ENCODE measurements at places on chromosomes 4 and X.

DNA sequence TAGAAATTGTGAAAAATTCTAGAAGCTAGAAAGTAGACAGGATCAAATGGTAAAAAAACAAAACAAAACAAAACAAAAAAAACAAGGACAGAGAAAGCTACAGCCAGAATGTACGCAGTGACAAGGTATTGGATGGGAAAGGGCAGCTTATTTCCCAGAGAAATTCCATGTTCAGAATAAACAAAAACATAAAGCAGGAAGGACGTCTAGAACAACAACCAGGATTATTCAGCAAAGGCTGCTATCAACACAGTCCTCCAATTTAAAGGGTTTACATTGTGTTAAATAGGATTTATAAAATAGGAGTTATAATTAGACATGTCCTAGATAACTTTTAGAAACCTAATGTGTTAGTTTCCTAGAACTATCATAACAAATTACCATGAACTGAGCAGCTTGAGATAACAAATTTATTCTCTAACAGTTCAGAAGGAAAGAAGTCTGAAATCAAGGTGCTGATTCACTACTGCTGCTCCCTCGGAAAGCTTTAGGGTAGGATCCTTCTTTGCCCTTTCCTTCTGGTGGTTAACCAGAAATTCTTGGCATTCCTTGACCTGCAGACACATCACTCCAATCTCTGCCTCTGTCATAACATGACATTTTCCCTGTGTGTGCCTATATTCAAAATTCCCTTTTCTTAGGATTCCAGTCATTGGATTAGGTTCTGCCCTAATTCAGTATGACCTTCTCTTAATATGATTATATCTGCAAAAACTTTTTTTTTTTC, 175.6 kb downstream of the SNCA start:
- DNase-seq, result no peak

GRCh38 chr4:176302283-176303275, 17.2 kb upstream of the SPCS3 start:
- DNase-seq, result no peak

DNA sequence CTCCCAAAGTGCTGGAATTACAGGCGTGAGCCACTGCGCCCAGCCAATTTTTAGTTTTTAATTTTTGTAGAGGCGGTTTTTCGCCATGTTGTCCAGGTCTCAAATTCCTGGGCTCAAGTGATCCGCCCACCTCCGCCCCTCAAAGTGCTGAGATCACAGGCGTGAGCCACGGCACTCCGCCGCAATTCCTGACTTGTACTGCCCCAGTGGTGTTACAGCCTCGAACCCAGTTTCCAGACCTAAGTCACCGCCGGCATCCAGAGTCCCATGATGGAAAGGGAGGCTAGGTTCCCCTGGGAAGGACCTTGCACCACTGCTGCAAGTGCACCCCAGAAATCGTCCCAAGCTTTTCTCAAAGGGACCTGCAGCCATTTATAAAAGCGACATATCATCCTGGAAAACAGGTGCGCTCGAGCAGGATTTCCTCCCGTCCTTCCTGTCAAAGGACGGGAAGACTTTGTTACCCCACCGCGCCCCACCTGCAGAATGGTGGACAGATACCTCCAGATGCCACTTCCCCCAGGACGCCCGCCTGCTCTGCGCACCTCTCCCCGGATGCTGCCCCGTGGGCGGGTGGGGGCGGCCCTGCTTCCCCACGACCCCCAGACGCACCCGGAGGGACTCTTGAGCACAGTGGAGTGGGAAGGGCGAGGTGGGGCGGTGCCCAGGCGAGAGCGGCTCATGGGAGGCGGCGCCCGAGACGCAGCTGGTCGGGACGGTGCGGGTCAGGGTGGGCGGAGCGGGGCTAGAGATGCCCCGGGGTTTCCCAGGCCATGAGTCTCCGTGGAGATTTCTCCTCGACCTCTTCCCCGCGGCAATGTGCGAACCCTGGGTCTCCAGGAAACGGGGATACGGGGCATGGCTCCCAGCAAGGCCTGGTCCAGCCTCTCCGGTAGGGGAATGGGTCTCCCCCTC, 947 bp upstream of the RPL10 start:
- peak; percentile 58 for DNase-seq

GRCh38 chr4:101349801-101350064, 2.4 kb upstream of the PPP3CA start:
- DNase-seq, result no peak

DNA sequence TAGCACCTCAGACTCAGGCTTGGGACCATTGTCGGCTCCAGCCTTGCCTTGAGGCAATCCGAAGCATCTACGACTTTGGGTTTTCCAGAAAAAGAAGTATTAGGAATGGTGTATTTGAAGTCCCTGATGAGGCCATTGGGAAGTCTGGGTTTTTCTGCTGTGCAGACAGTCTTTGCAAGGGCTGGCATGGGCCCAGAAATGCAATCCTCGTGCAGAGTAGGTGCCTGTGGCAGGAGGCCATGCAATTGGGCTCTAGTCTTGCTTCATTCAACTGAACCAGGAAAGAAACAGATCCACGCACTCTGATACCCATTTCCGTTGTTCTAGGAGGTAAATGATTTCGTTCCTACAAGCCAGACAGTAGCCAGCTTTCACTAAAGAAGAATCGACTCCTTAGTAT, 12.4 kb downstream of the ZFP92 start:
- no peak for DNase-seq

GRCh38 chr4:56026596-56026995, 77.9 kb downstream of the CEP135 start:
- DNase-seq, result no peak

DNA sequence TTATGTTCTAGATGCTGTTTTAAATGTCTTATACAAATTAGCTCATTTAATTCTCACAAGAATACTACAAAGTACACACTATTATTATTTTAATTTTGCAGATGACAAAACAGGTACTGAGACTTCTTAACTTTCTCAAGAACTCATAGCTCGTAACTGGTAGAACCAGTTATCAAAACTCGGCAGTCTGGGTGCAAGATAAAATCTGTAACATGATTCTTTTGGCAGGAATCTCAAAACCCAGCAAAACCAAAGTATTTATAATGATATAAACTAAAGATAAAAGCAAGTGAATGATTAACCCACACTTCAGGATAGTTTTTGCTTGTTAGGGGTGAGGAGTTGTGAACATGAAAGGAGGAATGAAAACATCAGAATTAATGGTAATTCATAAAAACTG, 27.6 kb downstream of the CLNK start:
- DNase-seq, result no peak

GRCh38 chr4:11487868-11488544, 59.3 kb upstream of the HS3ST1 start:
- no peak for DNase-seq

DNA sequence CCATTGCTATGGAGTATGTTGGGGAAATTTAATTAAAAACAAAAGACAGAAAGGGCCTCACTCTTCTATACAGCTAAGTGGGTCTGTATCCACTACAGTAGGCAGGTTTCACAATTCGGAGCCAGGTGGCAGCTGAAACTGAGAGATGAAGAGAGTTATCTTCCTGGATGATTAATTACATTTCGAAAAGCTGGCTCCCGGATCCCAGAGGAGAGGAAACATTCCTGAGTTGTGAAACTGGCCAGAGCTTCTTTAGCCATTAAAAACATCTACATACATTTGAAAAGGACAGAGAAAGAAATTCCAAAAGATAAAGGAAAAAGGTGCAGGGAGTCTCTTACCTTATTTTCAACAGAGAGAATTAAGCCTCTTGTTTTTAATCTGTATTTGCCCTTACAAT, 15.5 kb upstream of the PDZD4 start:
- no peak for DNase-seq

GRCh38 chrX:19889582-19890342, 2.4 kb upstream of the SH3KBP1 start:
- DNase-seq, result peak; percentile 47

- no peak for DNase-seq
Measured at GRCh38 chr4:177301126-177301639, 8.5 kb upstream of the NEIL3 start.

DNA sequence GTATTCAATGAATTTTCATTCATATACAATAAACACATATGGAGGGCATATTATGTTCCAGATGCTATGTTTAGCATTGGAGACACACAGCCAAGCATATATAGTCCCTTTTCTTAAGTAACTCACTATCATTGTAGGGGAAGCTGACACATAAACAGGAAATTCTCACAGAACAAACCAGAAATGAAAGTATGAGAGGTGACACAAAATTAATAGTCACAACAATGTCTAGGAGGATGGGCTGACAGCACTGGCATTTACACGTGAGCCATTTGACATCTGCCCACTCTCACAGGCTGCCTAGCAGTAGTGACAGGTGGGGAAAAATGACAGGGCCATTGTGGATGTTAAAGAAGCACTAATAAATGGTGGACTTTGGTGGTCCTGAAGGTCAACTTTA, 2.6 kb upstream of the CNOT6L start:
- DNase-seq, result peak; percentile 80

DNA sequence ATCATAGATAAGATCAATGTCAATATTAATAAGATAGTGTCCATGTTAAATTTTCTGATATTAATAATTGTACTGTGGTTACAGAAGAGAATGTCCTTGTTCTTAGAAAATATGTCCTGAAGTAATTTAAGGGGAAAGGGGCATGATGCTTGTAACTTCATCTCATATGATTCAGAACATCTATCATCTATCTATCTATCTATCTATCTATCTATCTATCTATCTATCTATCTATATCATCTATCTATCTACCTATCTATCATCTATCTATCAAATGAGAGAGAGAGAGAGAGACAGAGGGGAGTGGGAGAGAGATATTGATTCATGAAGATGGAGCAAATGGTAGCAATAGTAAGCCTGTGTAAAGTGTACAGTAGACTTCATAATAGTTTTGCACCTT, 124.8 kb upstream of the FAT1 start:
- DNase-seq, result no peak

- no peak for DNase-seq
Measured at GRCh38 chr4:64250061-64250460, 159.2 kb downstream of the TECRL start.

DNA sequence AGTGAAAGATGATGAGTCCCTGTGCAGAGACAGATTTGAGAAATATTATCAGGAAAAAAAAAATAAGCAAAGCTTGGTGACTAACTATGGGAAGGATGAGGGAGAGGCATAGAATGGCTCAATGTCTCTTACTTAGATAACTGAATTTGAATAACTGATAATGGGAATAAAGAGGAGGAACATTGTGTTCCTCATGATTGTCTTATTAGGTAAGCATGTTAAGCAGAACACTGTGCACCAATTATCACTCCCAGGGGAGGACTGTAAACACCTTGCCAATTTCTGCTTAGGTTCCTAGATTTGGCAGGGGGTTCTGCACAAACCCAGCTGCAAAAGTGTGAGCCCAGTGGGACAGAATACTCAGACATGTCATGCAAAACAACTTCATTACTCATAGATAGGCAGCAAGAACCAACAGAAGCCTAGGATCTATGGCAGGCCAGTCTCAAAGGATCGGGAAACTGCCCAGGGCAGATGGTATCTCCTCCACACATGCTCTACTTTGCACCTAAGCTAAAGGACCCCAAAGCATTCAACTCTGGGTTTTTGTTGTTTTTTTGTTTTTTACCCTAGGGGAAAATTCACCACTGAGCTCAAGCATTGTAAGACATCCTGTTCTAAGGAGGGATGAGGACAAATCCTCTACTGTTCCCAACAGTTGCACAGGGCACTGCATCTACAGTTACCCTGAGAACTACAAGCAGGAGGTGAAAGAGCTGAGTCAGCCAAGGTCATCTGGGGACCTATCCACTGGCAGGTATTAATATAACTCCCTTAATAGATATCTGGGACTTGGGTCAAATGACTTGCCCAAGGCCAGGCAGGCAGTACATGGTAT, 907.0 kb downstream of the RAPGEF2 start:
- no peak for DNase-seq

GRCh38 chr4:83708500-83709175, 172.7 kb downstream of the GPAT3 start:
- no peak for DNase-seq

DNA sequence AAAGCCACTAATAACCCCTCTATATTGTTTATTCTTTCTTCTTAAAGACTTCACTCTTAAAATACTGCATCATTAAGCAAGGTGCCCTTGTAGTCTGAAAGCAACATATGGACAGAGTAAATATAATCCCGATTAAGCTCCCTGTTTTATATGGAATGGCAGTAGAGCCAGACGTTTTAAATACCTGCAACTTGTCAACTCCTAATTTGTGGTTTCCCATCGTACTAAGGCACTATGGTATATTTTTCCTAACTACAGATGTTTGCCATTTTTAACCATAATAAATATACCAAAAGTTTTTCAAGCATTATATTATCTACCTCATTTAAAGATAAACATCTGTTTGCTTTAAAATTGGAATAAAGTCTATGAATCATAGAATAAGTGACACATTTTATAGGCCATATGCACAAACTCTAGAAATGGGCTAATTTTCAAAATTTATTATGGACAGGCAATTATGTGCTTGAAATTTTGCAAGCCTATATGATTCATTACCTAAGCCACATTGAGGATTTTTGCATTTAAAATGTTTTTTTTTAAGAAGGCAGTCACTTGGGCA, 194.6 kb downstream of the FRMPD4 start:
- DNase-seq, result no peak

DNA sequence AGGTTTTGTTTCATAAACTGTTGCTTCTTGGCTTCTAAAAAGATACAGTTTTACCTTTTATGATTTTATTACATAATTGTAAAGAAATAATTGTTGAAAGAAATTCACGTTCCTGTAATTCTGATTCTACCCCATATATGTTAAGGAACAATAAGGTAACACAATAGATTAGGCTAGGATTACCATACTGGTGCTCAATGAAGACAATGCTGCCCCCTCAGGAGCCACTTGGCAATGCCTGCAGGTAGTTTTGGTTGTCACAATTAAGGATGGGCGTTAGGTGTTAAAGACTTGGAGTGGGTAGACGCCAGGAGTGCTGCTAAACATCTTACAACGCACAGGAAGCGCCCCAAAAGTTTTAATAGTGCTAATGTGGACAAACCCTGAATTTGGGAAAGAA, 133.2 kb downstream of the NLGN4X start:
- no peak for DNase-seq

DNA sequence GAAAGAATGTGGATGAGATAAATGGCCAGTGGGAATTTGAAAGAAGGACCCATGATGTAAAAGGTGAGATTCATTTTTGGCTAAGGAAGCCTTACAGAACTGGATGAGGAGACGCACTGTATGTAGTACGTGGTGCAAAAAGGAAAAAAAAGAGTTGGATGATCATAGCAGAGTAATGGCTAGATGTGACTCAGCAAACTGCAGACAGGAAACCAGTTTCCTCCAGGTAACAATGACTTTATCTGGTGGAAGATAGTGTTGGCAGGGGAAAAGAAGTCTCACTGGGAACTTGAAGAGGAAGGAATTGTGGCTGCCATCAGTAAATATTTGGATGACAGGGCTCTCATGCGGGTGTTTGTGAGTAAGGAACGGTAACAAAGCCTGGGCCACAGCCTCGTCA, 243.2 kb downstream of the CPE start:
- no peak for DNase-seq

GRCh38 chrX:129738466-129739308, at the start of gene XPNPEP2:
Gene XPNPEP2, plus strand, starts transcription at chrX:129738979. Its CDS starts 235 bp downstream, at chrX:129739214.
- DNase-seq, result no peak

DNA sequence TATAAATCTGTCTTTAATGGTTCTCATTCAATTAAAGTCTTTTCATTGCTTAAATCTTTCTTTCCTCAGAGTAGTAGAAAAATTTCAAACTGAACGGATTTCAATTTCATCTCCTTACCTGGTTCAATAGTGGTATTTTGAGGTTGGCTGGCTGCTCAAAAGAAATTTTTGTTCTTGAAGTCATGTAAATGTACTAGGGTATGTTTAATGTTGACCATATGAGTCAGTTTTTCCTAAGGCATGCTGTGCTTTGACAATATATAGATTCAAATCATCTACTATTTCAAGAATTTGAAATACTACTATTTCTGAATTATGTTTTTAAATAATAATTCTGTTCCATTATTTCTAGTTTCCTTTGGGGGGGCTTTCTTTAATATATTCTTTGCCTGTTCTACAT, 105.5 kb downstream of the PACRGL start:
- DNase-seq, result no peak

Data from CD4-positive, alpha-beta T cell treated with Interleukin-12 subunit alpha and Interleukin-12 subunit beta, for 1 hour (primary cell).